Right atrium auricular region (tissue), 2 donors: ENCODE measurements at places on chromosomes 3 and 15.
A peak's percentile ranks its signal among the peaks of the same experiment; 100 is the strongest.

- no peaks in the 10 kb centered on the region for H3K36me3 ChIP-seq
- peak; percentile 51 for DNase-seq
- H3K27me3 ChIP-seq: no peaks in the 10 kb centered on the region
- H3K4me3 ChIP-seq: no peak overlapping the region
- H3K27ac ChIP-seq: no peak overlapping the region
- no peaks in the 10 kb centered on the region for H3K4me1 ChIP-seq
These were observed 62.7 kb downstream of the POMGNT2 start for GRCh38 chr3:43043071-43043766.

DNA sequence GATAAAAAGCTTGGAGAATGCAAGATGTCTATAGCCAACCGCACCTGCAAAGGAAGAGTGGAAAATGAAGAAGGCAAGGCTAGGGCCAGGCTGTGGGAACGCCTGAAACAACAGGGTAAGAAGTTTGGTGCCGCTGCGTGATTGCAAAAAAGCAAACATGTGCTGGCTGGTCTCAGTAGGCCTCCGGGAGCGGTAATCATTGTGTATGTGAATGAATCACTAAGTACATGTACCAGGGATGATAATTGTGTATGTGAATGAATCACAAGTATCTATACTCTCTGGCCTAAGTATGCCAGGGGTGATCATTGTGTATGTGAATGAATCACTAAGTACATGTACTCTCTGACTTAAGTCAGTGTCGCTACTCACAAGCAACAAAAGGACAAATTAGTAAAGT is 40.3 kb upstream of the PARL start:
- no peak overlapping the region for H3K4me3 ChIP-seq
- peaks cover 89% of the 10 kb centered on the region for H3K36me3 ChIP-seq
- no peak overlapping the region for H3K27ac ChIP-seq
- no peak for DNase-seq

DNA sequence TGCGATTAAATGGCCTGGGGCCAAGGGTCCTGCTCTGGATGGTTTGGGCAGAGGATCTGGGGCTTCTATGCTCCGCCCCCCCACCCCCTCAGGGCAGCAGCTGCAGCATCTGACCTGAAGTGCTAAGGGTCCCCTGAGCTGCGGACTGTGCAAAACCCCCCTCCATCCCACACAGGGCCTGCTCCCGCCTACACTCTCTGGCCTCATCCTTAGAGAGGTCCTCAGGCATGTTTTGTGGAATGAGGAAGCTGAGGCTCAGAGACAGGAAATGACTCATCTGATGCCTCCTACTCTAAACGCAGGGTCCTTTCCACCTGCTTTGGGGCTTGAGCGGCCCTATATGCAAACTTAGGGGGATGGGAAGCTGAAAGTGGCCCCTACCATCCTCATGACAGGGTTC is 59.5 kb upstream of the CTSH start:
- no peak overlapping the region for H3K27ac ChIP-seq
- H3K4me3 ChIP-seq: no peak overlapping the region
- no peaks in the 10 kb centered on the region for H3K36me3 ChIP-seq
- H3K4me1 ChIP-seq: peaks cover 11% of the 10 kb centered on the region
- H3K27me3 ChIP-seq: no peaks in the 10 kb centered on the region

GRCh38 chr3:112463250-112463649 is 36.0 kb downstream of the BTLA start:
- no peak overlapping the region for H3K27ac ChIP-seq
- peaks cover 8% of the 10 kb centered on the region for H3K4me1 ChIP-seq
- no peaks in the 10 kb centered on the region for H3K27me3 ChIP-seq
- no peak for DNase-seq

GRCh38 chr15:88624156-88624970 is 3.2 kb downstream of the AEN start:
- H3K4me3 ChIP-seq: peak overlapping the region; percentile 21
- peak overlapping the region; percentile 15 for H3K27ac ChIP-seq
- no peaks in the 10 kb centered on the region for H3K27me3 ChIP-seq
- peaks cover 31% of the 10 kb centered on the region for H3K36me3 ChIP-seq

GRCh38 chr15:79198461-79198860 is 84.1 kb upstream of the ANKRD34C start:
- H3K27me3 ChIP-seq: no peaks in the 10 kb centered on the region
- no peak overlapping the region for H3K27ac ChIP-seq
- no peak overlapping the region for H3K4me3 ChIP-seq
- H3K4me1 ChIP-seq: no peaks in the 10 kb centered on the region

DNA sequence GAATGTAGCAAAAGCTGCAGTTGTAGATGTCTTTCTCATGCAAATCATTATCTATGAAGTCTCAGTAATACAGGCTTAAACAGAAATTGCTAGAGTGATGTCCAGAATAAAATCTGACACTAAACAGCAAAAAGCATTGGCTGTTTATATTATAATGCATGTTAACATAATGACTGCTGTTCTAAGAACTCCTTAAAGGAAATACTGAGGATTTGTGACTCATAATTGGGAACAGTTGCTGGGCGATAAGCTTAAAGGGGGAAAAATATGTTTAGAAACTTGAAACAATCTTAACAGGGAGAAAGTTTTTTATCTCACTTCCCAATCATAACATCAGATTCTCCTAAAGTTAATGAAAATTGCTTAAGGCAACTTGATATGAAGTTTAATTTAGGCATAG is 17.5 kb downstream of the TIPARP start:
- H3K4me3 ChIP-seq: no peak overlapping the region
- H3K27ac ChIP-seq: no peak overlapping the region

GRCh38 chr3:138398791-138399575 is 35.4 kb upstream of the ESYT3 start:
- peaks cover 60% of the 10 kb centered on the region for H3K36me3 ChIP-seq
- no peak for DNase-seq
- no peak overlapping the region for H3K4me3 ChIP-seq
- no peaks in the 10 kb centered on the region for H3K27me3 ChIP-seq
- peak overlapping the region; percentile 72 for H3K27ac ChIP-seq

DNA sequence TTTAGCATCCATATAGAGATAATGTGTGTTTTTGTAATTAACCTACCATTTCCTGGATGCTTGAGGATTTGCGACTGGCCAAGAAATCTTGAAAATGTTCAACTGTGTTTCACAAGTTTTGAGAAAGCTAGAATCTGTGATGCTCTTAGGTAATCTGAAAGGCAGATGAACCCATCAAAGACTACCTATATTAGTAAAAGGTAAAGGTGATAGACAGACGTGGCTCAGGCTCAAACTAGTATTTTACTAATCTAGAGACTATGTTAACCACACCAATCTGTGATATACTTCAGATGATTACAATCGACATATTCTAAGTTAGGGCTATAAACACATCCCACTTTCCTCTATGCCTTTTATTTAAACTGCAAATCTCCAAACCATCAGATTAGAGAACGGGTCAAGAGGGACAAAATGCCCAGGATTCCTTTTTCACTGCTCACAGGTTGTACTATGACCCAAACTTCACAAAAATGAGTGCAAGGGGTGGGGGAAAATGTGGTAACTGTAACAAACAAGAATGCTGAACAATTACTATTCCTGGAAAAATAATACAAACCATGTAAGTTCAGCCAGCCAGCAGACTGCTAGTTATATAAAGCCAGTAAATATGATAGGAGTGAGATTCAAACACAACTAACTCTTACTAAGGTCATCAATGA is 295.1 kb downstream of the FOXP1 start:
- H3K27me3 ChIP-seq: no peaks in the 10 kb centered on the region
- no peak overlapping the region for H3K27ac ChIP-seq
- H3K36me3 ChIP-seq: no peaks in the 10 kb centered on the region
- no peak overlapping the region for H3K4me3 ChIP-seq

- peaks cover 74% of the 10 kb centered on the region for H3K36me3 ChIP-seq
- H3K27me3 ChIP-seq: no peaks in the 10 kb centered on the region
- H3K4me3 ChIP-seq: no peak overlapping the region
- H3K4me1 ChIP-seq: no peaks in the 10 kb centered on the region
- no peak for DNase-seq
These were observed 32.9 kb downstream of the PTPN23 start for GRCh38 chr3:47413751-47414150.

DNA sequence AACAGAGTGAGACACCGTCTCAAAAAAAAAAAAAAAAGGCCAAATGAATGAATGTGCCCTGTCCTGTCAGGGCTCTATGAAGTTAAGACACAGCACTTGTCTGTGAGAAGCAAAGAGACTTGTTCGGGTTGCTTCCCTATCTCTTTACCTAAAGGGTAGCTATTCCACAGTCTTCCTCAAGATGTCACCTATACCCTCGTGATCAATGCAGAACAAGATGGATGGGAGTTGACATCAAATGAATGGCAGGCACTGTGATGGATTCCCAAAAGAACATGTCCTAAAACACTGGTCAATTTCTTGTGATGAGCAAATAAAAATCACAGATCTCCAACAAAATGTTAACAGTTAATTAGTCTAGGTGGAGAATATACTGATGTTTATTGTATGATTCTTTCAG is 9.5 kb downstream of the TADA3 start:
- DNase-seq: no peak
- peaks cover 65% of the 10 kb centered on the region for H3K36me3 ChIP-seq
- H3K4me3 ChIP-seq: no peak overlapping the region
- no peaks in the 10 kb centered on the region for H3K4me1 ChIP-seq
- H3K27ac ChIP-seq: no peak overlapping the region
- no peaks in the 10 kb centered on the region for H3K27me3 ChIP-seq

DNA sequence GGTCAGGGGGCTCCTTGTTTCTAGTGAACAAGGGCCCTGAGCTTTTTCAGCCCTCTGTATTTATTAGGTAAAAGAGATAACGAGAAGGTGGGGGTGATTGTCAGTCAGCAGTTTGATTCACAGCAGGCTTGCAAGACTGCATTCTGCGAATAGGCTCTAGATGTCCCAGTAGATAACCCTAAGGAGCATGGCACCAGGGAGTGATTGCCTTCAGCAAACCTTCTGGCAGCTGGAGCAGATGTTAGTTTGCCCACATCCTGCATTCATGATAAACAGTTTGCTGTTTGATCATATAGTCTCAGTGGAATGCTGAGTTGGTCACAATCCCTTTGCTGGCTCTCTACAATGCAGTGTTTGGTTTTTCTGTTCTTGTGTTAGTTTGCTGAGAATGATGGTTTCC is 161.3 kb upstream of the GADL1 start:
- no peak overlapping the region for H3K27ac ChIP-seq
- DNase-seq: no peak
- no peaks in the 10 kb centered on the region for H3K27me3 ChIP-seq
- H3K36me3 ChIP-seq: no peaks in the 10 kb centered on the region

DNA sequence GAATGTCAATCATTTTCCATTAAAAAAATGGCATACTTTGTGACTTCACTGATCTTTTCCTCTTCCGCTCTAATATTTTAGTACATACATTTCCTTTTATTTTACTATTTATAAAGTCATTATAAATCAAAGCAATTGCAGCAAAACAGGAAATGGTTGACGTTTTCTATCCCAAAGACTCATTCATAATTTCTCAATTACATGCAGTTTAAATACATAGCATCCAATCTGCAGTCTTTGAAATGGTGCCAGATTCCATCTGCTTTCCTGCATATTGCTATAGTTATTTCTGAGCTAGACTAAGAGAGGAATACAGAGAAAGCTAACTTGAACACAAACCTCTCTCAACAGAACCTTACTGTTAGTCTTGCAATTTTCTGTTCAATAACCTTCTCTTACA is 179.8 kb downstream of the ZPLD1 start:
- H3K27me3 ChIP-seq: no peaks in the 10 kb centered on the region
- no peaks in the 10 kb centered on the region for H3K4me1 ChIP-seq
- H3K4me3 ChIP-seq: no peak overlapping the region
- no peak overlapping the region for H3K27ac ChIP-seq
- H3K36me3 ChIP-seq: no peaks in the 10 kb centered on the region

GRCh38 chr3:99970198-99970597 is 144.1 kb downstream of the FILIP1L start:
- no peaks in the 10 kb centered on the region for H3K27me3 ChIP-seq
- no peak for DNase-seq

DNA sequence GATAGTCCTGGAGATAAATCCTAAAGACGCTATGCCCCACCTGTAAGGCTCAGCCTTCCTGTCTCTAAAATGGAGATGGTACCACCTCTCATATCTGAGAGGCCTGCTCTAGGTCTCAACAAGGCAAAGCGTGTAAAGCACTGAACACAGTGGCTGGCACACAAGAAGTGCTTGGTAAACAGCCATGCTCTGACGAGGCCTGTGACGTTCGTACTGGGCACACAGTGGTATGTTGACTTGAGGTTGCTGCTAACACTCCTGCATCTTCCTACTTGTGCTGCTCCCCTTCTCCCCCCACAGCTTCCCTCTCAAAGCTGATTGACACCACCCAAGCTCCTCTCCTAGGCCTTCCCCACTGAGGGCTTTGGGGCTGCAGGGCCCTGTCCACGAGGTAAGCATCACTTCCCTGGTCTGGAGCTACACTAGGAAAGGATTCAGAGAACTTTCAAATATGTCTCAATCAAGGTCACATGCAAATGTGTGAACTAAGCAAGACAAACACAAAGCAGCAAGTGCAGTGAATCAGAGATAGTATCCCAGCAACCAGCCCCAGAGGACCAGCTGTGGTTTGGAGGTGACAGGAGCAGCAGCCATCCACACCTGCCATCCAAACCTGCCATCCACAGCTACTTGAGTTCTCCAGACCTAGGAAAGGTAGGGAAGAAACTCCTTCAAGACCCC is 177.5 kb downstream of the STT3B start:
- H3K27ac ChIP-seq: no peak overlapping the region
- H3K4me3 ChIP-seq: no peak overlapping the region
- H3K27me3 ChIP-seq: no peaks in the 10 kb centered on the region
- no peaks in the 10 kb centered on the region for H3K36me3 ChIP-seq

GRCh38 chr3:48503401-48504050 is 448 bp downstream of the SHISA5 start:
- H3K4me1 ChIP-seq: peaks cover 26% of the 10 kb centered on the region
- peak overlapping the region; percentile 89 for H3K27ac ChIP-seq
- H3K27me3 ChIP-seq: no peaks in the 10 kb centered on the region
- H3K36me3 ChIP-seq: no peaks in the 10 kb centered on the region
- H3K4me3 ChIP-seq: peak overlapping the region; percentile 74

- no peak overlapping the region for H3K27ac ChIP-seq
- H3K4me3 ChIP-seq: no peak overlapping the region
- no peak for DNase-seq
- H3K4me1 ChIP-seq: no peaks in the 10 kb centered on the region
These were observed 15.7 kb upstream of the GXYLT2 start for GRCh38 chr3:72872183-72872582.

DNA sequence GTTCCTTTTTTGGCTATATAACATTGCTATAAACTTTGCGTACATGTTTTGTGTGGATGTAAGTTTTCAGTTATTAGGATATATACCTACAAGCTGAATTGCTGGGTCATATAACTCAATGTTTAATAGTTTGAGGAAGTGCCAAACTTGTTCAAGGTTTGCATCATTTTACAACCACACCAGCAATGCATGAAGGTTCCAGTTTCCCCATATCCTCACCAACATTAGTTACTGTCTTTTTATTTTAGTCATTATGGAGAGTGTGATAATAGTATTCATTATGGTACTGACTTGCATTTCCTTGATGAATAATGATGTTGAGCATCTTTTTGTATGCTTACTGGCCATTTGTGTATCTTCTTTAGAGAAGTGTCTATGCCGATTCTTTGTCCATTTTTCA is 112.3 kb downstream of the NR1I2 start:
- H3K27me3 ChIP-seq: no peaks in the 10 kb centered on the region
- no peak overlapping the region for H3K4me3 ChIP-seq
- H3K36me3 ChIP-seq: no peaks in the 10 kb centered on the region
- H3K27ac ChIP-seq: no peak overlapping the region
- H3K4me1 ChIP-seq: peaks cover 5% of the 10 kb centered on the region
